ENCODE measurements at places on chromosomes 1 and 21.

DNA sequence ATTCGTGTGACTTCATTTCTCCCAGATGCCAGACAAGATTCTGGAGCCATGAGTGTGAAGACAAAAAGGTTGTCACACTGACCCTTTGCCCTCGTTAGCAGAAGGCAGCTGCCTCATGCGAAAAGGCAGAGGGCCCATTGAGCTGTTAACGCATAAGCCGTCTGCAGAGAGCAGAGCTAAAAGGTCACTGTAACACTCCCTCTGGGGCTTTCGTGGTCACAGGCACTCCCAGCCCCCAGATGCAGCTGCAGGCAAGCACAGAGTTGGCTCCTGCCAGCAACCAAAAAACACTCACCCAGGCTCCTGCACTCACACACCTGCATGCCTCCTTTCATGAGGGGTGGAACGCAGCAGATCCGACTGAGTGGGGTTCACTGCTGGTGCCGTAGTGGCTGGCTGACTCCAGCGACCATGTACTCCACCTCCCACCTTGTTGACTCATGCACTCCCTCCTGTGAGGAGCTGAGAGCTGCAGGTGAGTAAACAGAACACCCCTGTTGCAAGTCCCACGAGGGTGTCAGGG, 287.5 kb downstream of the SMYD3 start:
- DNase-seq: no peak

- no peak for DNase-seq
Observed at GRCh38 chr21:32336711-32337110, 38.1 kb downstream of the MRAP start.

- DNase-seq: no peak
Observed at GRCh38 chr1:117612517-117613248, 6.8 kb downstream of the TENT5C start.

- DNase-seq: no peak
Observed at GRCh38 chr1:96764469-96764868, 42.9 kb downstream of the PTBP2 start.

DNA sequence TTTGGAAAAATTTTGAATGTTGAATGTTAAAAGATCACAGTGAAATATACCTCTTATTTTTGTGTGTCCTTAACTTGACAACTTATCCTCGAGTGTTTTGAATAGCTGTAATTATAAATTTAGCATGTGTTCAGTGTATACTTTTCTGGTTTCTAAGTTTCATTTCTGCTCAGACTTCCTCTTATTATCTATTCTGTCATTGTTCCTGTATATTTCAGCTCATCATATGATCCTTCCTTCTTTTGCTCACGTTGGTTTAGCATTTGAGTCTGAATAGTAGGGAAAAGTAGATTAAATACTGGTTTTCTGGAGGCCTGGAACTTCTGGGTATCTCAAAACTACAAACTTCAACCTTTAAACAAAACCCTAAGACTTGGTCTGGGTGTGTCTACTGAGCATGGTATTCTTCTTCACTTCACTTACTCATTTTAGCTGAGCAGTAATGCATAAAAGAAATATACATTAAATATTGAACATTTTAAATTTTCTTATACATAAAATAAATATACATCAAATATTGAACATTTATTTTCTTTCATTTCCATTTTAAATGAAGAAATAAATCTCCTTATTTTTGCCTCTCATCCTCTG, 3.3 kb upstream of the ATP6V1G3 start:
- no peak for DNase-seq

DNA sequence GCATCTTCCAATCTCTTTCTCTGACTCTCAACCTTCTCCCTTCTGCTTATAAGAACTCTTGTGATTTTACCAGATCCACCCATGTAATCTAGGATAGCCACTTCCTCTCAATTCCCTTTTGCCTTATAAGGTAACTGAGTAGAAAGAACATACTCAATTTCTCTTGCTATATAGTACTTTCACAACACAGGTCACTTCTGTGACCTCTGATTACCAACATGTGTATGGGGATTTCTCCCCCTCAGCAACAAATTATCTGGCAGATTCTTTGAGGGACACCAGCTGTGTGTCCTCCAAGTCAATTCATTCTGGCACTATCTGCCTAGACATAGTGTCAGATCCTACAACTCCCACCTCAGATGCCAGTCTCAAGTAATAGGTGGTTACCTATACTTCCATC, 62.5 kb downstream of the IL23R start:
- no peak for DNase-seq

DNA sequence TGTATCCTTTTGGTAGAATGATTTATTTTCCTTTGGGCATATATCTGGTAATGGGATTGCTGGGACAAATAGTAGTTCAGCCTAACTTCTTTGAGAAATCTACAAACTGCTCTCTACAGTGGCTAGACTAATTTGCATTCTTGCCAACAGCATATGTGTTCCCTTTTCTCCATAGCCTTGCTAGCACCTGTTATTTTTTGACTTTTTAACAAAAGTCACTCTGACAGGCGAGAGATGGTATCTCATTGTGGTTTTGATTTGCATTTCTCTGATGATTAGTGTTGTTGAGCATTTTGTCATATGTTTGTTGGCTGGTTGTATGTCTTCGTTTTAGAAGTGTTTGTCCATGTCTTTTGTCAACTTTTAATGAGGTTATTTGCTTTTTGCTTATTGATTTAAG, 99.8 kb downstream of the UCK2 start:
- no peak for DNase-seq

- peak; percentile 15 for DNase-seq
Observed at GRCh38 chr1:211469938-211470529, 21.9 kb downstream of the RD3 start.

DNA sequence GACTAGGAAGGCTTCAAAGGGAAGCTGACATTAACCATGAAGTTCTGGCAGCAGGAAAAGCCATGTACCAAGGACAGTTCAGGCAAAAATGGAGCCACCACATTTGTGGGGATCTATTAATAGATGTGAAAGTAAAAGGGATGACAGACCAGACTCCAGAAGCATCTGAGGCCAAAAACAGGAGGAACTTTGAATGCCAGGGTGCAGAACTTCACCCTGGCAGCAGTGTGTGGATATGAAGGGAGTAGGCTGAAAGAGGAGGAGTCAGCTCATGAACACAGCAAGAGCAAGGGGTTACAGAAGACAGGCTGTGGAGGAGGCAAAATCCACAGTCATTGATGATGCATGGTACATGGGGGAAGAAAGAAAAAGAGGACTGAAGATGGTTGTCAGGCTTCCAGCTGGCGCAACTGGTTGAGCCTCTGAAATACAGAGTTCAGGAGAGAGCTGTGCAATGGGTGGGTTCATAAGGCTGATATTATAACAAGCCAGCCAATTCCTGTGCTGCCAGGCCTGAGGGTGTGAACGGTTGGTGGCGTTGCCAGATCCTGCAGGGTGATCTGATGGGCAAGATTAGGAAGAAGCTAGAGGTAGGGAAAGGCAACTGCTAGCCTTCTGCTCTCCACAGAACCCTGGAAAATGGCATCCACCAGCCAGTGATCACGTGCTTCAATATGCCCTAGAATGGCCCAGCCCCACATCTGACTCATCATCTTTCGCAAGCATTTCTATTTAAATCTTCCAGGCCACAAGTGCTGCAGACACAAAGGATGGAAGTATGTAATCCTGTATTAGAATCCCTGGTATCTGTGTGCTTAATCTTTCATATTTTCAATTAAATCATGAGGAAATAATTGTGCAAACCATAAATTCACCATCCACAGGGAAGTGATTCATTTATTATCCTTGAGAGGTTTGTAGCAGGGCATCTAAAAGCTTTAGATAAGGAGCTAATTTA, 81.9 kb downstream of the SLC25A24 start:
- no peak for DNase-seq

GRCh38 chr1:11908095-11908675, 18.0 kb downstream of the KIAA2013 start:
- peak; percentile 77 for DNase-seq

DNA sequence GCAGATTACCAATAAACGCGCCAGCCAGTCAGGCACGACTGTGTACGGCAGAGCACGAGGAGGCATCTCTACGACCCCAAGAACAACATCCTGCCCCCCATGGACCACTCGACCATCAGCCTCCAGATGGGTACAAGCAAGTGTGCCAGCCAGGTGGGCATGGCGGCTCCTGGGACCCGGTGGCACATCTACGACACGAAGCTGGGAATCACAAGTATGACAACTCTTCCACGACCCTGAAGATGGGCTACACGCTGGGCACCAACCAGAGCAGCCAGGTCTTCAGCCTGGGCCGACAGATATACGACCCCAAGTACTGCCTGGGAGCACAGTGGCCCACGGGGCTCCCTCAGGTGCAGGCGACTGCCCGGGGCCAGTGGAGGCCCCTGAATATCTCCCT, 217.6 kb downstream of the POTED start:
- DNase-seq: no peak

GRCh38 chr1:46457178-46457577, 32.5 kb upstream of the DMBX1 start:
- DNase-seq: no peak

DNA sequence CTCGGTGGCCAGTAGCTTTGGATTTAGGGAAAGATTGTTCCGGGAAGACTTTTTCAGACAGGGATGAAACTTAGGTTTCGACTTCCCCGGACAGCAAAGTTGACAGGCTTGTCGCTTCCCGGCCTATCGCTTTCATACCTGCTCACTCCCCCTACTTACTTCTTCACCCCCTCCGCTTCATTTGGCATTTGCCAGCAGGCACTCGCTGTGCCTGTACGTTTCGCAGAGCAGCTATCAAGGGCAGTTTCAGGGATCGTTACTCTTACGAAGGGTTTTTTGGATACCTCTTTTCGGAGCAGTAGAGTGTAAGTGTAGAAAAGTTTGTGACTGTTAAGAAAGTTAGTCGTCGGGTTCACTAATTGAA, 393 bp downstream of the BLZF1 start:
- DNase-seq: no peak

GRCh38 chr1:227343727-227344551, 25.6 kb upstream of the CDC42BPA start:
- no peak for DNase-seq

GRCh38 chr1:39452540-39452939, 38.9 kb upstream of the BMP8A start:
- no peak for DNase-seq

- no peak for DNase-seq
Observed at GRCh38 chr1:116766616-116767469, 12.6 kb downstream of the CD2 start.

DNA sequence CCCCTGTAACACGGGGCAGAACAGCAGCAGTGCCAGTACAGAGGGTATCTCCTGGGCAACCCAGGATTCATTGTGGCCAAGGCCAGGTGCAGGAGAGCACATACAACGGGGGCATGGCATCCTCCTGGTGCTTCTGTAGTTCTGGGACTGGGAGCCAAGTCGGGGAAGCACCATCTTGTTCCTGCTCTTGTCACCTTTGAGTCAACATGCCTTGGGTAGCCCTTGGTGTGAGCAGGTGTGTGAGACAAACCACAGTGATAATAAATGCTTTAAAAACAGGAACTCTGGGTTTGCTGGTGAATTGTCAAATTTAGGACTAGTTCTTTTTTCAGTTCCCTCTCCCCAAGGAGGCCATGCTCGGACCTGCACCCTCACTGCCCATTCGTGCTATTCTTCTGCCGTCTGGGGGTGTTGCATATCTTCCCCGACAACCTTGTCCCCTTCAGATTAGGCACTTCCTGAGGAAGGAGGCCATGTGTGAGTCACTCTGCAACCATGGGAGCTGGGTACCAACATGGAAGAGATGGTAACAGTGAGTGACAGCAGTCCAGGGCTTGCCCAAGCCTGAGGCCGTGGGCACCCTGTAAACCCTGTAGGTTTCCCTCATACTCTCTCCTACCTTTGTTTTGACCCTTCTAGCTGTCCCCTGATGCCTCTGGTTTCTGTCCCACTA, 150.2 kb downstream of the GRIK3 start:
- DNase-seq: no peak

- no peak for DNase-seq
Observed at GRCh38 chr1:239784896-239785295, 306.8 kb upstream of the FMN2 start.

- DNase-seq: no peak
Observed at GRCh38 chr1:23290836-23291565, 53.1 kb downstream of the HNRNPR start.

DNA sequence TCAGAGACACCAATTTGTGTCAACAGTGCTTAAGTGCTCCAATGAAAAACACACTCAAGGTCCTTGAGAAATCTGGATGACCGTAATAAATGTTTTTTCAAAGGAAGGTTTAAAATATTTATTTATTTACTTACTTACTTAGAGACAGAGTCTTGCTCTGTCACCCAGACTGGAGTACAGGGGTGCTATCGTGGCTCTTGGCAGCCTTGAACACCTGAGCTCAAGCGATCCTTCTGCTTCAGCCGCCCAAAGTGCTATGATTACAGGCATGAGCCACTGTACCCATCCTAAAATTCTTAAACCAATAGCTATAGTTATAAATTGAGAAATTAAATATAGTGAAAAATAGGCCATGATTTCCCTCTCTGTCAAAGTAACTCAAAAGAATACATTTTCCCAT, 17.3 kb upstream of the ERICH3 start:
- DNase-seq: no peak

GRCh38 chr1:86826856-86827255, 87.1 kb downstream of the SELENOF start:
- no peak for DNase-seq

GRCh38 chr1:100076744-100077143, 56.0 kb downstream of the SASS6 start:
- no peak for DNase-seq

DNA sequence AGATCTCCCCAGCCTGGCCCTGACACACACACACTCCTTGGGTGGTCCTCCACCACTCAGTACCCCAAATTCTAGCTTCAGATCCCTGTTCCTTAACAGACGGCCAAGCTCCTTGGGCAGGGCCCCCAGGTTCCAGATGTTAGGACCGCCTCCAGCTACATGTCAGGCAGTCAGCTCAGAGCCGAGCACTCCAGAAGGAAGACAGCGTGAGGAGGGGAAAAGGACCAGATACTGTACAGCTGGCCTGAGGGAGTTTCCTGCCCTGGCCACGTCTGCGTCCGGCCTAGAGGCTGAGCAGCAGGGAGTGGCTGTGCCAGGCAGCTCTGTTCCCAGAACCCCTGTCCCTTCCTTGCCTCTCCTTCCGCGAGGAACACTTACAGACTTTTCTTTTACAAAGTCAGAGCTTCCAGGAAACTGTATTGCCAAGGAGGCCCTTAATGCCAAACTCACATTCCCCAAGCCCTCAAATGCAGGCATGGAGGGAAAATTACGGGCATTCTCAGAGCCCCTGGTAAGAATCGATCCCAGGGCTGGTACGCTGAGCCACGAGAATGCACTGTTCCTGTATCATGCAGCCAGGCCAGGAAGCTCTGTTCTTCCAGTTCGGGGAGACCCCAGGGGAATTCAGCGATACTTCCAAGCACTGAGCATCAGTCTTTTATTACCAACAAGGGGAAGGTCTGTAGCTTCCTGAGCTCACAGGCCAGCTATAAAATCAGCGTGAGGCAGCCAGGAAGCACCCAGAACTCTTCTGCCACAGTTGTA, 45.2 kb upstream of the CNTN2 start:
- no peak for DNase-seq

Data from stimulated activated CD4-positive, alpha-beta T cell treated with anti-CD3 and anti-CD28 coated beads, TNF-alpha, amount 100 ng/mL, for 48 hours (primary cell).